ENCODE measurements at places on chromosomes 5 and 9.

GRCh38 chr9:101912698-101913097, 174.3 kb upstream of the GRIN3A start:
- no peak for DNase-seq

GRCh38 chr5:37248421-37248969, 681 bp downstream of the CPLANE1 start:
- no peak for DNase-seq

DNA sequence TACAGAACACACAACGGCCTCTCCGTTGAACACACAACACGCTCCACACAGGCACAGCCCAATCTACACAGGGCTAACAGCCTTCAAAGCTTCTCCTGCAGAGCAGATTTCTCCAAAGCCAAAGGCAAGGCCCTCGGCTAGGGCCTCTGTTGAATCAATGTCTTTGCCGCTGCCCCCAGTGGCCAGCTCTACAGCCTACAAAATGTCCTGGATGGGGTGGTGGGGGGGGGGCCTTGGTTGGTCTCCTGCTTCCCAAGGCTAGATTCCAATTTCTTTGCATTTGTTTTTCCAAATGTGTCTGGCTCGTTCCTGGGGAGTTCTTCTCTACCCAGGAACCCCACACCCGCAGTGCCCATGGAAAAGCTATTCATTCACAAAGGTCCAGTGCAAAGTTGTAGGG, 167.2 kb downstream of the PAX5 start:
- no peak for DNase-seq

- DNase-seq = no peak
Observed at GRCh38 chr5:75756981-75757380, 39.7 kb upstream of the POC5 start.

DNA sequence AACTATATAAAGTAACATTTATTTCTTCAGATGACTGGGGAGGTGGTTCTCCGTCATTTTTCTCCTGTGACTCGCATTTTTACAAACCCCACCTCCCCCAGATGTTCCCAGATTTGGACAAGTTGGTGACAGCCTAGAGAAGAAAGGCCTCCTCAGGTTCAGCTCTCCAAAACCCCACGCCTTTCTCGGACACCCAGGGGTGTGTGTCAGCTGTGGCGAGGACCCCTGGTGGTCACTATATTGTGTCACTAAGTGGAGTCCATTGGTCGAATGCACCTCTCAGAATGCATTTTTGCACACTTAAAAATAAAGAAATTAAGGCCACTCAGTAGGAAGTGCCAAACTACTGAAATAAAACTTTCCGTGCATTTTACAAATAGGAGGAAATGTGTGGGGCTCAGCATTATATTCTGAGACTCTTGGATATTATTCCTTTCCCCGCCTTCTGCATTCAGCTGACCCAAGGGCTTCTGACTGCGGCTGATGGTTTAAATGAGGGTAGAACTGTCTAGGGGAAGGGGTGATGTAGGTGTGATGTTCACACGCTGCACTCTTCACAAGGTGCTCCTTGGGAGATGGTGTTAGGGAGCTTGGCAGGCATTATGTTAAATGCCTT, 47.6 kb downstream of the ACO1 start:
- no peak for DNase-seq

- DNase-seq = no peak
Observed at GRCh38 chr5:3116366-3116765, 364.9 kb upstream of the IRX2 start.

GRCh38 chr5:117624201-117624600, 1049.6 kb upstream of the SEMA6A start:
- DNase-seq = no peak

DNA sequence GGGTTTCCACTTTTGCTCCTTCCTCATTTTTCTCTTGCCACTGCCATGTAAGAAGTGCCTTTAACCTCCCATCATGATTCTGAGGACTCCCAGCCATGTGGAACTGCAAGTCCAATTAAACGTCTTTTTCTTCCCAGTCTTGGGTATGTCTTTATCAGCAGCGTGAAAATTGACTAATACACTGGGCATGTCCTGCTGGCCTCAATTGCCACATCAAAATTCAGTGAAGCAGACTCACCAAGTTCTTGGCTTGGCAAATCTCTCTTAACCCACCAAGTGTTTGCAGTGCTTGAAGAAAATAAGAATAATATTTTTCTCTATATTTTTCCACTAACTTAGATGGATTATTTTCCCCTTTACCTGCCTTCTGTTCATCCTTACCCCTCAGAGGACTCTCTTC, 212.0 kb downstream of the BRINP1 start:
- DNase-seq = no peak

GRCh38 chr5:154278908-154279307, 88.4 kb downstream of the GALNT10 start:
- no peak for DNase-seq

GRCh38 chr9:93869863-93870262, 85.3 kb downstream of the BARX1 start:
- DNase-seq = no peak

DNA sequence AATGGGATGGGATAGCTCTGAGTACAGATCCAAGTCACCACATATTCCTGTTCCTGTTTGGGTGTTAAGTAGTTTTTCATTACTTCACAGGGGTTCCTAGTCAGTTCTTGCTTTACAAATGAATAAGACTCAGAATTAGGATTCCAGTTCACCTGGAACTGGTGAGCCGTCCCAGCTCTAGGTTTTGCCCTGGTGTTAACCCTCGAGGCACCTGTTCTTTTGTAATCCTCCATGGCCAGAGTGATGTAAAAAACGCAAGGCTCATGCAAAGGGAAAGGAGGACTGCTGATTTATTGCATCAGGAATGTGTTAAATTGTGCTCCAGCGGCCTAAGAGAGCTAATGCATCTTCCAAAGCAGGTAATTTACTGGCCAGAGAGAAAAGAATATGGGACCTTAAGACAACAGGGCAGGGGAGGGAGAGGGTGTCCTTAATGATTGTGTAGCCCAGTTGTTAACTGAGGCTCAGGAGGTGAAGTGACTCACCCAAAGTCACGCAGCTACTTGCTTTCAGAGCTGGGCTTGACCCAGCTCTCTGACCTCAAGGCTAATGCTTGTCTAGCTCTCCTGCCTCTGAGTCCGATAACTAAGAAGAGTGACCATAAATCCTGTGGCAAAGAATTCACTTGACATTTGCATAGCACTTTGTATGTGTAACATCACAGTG, 70.5 kb downstream of the DMRT2 start:
- DNase-seq = no peak

GRCh38 chr5:112743631-112744030, 5.9 kb downstream of the APC start:
- no peak for DNase-seq

DNA sequence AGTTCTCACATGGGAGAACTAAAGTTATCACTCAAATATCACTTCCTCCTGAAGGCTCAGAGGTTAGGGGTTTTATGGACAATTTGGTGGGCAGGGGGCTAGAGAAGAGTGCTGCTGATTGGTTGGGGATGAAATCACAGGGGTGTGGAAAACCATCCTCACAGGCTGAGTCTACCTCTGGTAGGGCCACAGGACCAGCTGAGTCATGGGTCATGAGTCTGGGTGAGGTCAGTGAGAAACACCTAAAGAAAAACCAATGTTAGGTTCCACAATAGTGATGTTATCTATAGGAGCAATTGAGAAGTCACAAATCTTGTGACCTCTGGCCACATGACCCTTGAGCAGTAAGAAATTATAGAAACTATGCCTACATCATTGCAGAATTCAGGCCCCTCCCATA, 203.3 kb upstream of the TARS1 start:
- no peak for DNase-seq

DNA sequence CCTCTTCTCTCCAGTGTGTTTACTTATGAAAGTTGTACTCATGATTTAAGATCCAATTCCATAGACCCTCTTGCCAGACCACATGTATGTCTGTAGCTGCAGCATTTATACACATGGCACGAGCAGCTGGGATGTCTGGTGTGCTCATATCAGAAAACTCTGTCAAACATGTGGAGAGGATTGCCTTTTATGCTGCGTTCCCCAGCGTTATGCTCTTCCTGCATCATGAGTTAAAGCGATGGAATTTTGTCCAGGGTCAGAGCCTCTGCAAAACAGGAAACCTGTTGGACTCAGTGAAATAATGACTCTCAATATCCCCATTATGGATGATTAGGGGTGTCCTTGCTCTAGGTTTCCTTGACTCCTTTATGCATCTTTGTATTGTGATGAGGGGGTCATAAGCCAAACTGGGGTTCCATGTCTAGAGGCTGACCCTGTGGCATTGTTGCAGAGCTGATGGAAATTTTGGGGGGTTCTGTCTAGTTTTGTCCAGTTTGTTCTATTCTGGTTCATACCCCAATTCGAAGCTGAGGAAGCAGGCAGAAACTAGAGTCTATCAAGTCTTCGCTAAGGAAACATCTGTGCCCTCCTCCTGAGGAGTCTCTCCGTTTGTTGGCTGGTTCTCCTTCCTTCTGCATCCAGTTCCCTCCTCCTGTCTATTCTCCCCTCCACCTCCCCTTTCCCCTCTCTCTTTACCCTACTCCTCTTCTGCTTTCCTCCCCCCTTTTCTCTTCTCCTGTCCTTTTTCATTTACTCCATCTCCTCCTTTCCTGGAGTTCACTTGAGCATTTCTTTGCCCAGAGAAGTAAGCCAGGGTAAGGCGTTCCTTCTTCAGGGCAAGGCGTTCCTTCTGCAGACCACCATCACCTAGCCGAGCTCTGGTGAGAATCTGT, 252.8 kb downstream of the MAST4 start:
- DNase-seq = no peak

- no peak for DNase-seq
Observed at GRCh38 chr5:72305194-72306142, 14.6 kb downstream of the MRPS27 start.

- DNase-seq = no peak
Observed at GRCh38 chr9:136324501-136325300, 2.6 kb upstream of the GPSM1 start.

GRCh38 chr9:75086541-75087288, 1.2 kb downstream of the NMRK1 start:
- no peak for DNase-seq

GRCh38 chr5:35608881-35609779, 8.5 kb upstream of the SPEF2 start:
- no peak for DNase-seq

- DNase-seq = no peak
Observed at GRCh38 chr9:133542002-133542401, 7.5 kb downstream of the ADAMTSL2 start.

GRCh38 chr5:115297031-115297430, 577 bp upstream of the CCDC112 start:
- DNase-seq = no peak

- DNase-seq = no peak
Observed at GRCh38 chr5:76384705-76385104, 18.4 kb upstream of the IQGAP2 start.

DNA sequence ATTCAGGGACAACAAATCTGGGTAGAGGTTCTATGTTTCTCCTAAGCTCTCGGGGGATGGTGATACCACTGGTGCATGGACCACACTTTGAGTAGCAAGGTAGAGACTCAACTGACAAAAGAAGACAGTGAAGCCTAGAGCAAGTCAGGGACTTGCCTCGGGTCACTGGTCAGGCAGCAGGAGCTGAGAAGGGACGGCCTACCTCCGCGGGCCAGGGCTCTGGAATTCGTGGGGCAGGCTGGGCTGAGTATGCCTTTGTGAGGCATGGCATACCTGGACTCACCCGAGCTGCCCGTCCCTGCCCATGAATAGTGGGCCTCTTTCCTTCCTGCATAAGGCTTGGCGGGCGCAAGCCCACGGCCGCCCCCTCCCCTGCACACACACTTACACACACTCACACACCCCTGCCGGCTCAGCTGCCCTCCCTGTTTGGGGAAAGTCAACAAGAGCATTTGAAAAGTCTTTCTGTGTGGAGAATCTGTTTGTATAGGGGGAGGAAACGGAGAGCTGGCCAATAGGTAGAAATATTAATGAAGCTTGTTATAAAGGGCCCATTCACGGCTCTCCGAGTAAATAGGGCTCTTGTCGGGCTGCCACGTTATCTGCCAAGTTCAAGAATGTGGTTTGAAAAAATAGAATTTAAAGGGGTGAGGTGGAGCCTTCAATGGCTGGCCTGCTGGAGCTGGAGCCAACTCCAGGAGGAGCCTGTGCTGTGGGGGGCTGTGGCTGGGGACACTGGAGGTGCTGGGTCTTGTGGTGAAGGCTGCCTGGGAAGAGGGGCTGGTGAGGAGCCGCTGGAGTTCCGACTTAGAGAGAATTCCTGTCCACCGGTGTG, 19.1 kb upstream of the KIF12 start:
- DNase-seq = no peak
